ENCODE measurements at places on chromosomes 13 and 19. TPM values are rescaled to one million over a fixed set of nuclear protein-coding genes. Genes with fewer than 3 reads are reported as not detected.

- H3K36me3 ChIP-seq, result no peaks in the 10 kb centered on the region
- DNase-seq, result no peak
- no peaks in the 10 kb centered on the region for H3K4me1 ChIP-seq
- H3K27ac ChIP-seq, result no peak overlapping the region
Observed at GRCh38 chr13:44664308-44664707, 88.2 kb upstream of the TSC22D1 start.

DNA sequence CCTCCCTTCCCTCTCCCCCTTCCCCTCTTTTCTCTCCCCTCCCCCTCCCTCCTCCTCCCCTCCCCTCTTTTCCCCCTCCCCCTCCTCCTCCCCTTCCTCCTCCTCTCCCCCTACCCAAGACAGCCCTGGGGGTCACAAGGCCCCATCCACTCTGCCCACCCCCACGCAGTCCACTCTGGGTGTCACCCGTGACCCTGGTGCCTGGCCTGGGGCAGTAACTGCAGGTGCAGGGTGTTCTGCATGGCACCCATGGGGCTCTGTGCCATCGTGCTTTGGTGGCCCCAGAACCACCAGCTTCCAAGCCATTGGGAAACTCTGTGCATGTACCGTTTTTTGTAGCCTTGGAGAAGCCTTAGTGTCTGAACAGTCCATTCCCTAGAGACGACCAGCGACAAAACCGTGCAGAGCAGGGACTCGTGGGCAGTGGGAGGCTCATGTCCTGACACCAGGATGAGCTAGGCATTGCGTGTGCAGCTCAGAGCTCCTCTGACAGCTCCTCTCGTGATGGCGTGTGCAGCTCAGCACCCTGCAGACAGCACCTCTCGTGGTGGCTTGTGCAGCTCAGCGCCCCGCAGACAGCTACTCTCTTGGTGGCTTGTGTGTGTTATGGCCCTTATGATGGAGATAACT is 43.7 kb upstream of the F7 start:
- no peak overlapping the region for H3K27ac ChIP-seq
- H3K4me1 ChIP-seq, result no peaks in the 10 kb centered on the region
- no peaks in the 10 kb centered on the region for H3K36me3 ChIP-seq
- no peak for DNase-seq
- H3K27me3 ChIP-seq, result no peaks in the 10 kb centered on the region
- H3K4me3 ChIP-seq, result no peak overlapping the region

Gene PLVAP
- total RNA-seq, result not detected

Gene MYO9B
- total RNA-seq, result 181 TPM

- DNase-seq, result no peak
- H3K4me3 ChIP-seq, result no peak overlapping the region
- H3K27me3 ChIP-seq, result no peaks in the 10 kb centered on the region
- no peak overlapping the region for H3K27ac ChIP-seq
Observed at GRCh38 chr13:91467236-91467635, 68.8 kb downstream of the GPC5 start.

DNA sequence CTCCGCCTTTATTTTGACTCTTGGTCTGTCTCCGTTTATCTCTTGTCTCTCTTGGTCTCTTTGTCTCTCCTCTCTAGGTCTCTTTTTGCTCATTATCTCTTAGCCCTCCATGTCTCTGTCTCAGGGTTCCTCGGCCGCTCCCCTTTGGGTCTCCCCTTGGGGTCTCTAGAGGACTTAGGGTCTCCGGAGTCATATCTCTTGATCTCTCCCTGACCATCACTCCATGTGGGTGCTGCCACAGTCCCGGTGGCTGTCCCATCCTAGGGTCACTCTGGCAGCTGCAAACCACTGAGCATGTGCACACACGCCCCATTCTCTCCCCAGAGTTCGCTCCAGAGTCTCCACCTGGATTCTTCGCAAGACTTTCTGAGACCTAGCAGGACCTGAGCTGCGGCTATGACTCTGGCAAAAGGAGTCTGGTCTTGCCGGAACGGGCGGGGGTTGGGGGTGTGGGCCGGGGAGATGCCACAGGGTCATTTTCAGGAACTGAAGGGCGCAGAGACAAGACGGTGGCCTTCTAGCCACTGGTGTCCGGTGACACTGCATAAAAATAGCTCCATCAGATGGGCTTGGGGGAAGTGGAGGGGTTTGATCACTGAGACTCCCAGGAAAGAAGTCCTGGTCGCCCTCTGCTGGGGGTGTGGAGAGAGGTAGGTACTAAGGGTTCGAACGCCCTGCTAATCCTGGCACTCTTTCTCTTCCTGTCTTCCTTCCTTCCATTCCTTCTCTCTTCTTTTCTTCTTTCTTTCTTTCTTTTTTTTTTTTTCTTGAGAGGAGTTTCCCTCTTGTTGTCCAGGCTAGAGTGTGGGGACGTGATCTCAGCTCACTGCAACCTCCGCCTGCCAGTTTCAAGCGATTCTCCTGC is 1.2 kb upstream of the KCNA7 start:
- H3K36me3 ChIP-seq, result no peaks in the 10 kb centered on the region
- H3K4me3 ChIP-seq, result no peak overlapping the region
- H3K4me1 ChIP-seq, result no peaks in the 10 kb centered on the region
- no peak overlapping the region for H3K27ac ChIP-seq

Gene BRCA2
- total RNA-seq, result 3.2 TPM

GRCh38 chr19:13521066-13521465 is 14.8 kb upstream of the CACNA1A start:
- no peaks in the 10 kb centered on the region for H3K4me1 ChIP-seq
- no peak overlapping the region for H3K27ac ChIP-seq
- no peak for DNase-seq
- no peak overlapping the region for H3K4me3 ChIP-seq
- no peaks in the 10 kb centered on the region for H3K36me3 ChIP-seq

GRCh38 chr19:35774274-35775045 is 904 bp upstream of the ARHGAP33 start:
- peaks cover 15% of the 10 kb centered on the region for H3K4me1 ChIP-seq

DNA sequence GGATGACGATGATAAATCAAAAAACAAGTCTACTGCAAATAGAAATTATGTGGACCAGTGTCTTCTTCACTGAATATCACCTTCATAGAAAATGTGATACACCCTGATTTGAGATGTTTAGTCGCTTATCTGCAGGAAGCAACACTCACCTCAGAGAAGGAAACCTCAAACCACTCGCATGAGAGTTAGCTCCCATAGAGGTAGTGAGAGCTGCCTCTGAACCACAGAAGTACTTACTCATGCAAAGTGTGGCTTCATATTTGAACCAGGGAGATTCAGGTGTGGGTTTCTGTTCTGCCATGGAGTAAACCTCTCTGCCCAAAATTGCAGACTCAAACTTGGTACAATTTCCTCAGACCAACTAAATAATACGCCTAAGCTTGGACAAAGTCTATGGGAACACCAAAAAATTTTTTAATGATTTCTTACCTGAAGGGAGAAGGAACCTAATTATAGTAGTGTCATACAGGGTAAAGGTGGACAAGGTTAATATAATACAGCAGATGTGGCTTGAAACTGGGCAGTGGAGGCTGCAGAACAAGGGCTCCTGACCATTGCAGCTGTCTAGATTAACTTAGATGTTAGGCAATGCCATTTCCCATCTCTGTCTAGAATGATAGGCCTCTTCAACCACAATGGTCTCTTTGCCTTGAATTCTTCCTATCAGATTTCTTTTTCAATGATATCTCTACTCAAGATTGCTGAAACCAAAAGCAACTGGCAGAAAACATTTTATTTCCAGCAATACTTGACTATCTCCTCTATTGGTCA is 29.6 kb upstream of the RCBTB2 start:
- H3K27me3 ChIP-seq, result no peaks in the 10 kb centered on the region
- peak; percentile 85 for DNase-seq
- peaks cover 56% of the 10 kb centered on the region for H3K4me1 ChIP-seq
- H3K27ac ChIP-seq, result no peak overlapping the region
- H3K36me3 ChIP-seq, result no peaks in the 10 kb centered on the region
- H3K4me3 ChIP-seq, result peak overlapping the region; percentile 39

Gene BCL3
- 10.9 TPM for total RNA-seq

Gene SPRY2
- 0.42 TPM for total RNA-seq

Gene PSG11
- not detected for total RNA-seq

GRCh38 chr13:80552851-80553440 is 212.0 kb upstream of the SPRY2 start:
- H3K27me3 ChIP-seq, result no peaks in the 10 kb centered on the region
- H3K36me3 ChIP-seq, result no peaks in the 10 kb centered on the region
- DNase-seq, result no peak
- no peak overlapping the region for H3K4me3 ChIP-seq

DNA sequence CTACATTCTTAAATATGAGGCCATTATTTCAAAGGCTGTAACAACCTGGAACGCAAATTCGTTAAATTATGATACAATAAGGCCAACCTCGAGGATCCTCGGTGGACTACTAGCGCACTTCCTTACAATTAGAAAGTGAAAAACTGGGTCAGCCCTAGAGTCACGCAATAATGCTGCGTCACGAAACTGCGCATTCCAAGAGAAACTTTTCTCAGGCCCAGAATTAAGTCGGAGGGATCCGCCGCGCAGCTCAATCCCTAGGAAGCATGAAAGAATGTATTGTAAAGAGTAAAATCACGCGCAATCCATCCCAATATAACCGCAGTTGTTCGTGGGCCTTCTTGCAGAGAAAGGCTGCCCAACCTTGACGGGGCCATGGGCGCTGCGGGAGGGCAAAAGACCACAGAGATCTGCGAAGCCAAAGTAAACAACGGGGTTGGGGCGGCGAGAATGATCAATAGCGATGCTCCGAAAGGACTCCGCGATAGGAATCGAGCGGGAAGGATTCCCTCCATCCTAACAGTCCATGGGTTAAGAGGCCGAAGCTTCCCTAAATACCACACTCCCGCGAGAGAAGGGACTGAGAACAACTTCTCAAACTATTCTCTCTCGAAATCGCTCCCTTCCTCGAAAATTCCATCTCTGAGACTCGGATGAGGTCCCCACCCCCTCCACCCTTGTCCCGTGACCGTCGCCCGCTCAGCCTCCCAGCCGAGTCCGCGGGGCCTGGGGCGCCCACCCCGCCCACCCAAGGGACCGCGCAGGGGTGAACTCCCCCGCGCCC is 564 bp downstream of the SPART start:
- peak overlapping the region; percentile 84 for H3K4me3 ChIP-seq
- H3K27ac ChIP-seq, result peak overlapping the region; percentile 85
- DNase-seq, result peak; percentile 73
- peaks cover 33% of the 10 kb centered on the region for H3K4me1 ChIP-seq
- no peaks in the 10 kb centered on the region for H3K36me3 ChIP-seq

Gene CATSPERD
- not detected for total RNA-seq

Gene ZNF433
- total RNA-seq, result 0.44 TPM

DNA sequence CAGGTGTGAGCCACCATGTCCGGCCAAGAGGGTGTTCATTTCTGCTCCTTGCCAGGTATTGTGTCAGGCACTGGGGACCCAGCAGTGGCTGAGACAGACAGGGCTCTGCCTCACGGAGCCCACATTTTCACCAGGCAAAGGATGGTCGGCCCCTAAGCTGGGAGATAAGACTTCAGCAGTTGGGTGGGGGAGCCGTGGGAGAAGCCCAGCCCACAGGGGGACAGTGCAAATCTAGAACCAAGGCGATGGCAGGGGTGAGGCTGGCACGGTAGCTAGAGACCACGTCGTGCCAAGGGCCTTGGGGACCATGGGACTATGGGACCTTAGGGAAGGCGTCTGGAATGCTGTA is 8.3 kb downstream of the LSR start:
- H3K4me3 ChIP-seq, result no peak overlapping the region
- no peak overlapping the region for H3K27ac ChIP-seq
- H3K36me3 ChIP-seq, result peaks cover 20% of the 10 kb centered on the region
- peaks cover 13% of the 10 kb centered on the region for H3K4me1 ChIP-seq
- H3K27me3 ChIP-seq, result no peaks in the 10 kb centered on the region

Gene PRR20B
- not detected for total RNA-seq

DNA sequence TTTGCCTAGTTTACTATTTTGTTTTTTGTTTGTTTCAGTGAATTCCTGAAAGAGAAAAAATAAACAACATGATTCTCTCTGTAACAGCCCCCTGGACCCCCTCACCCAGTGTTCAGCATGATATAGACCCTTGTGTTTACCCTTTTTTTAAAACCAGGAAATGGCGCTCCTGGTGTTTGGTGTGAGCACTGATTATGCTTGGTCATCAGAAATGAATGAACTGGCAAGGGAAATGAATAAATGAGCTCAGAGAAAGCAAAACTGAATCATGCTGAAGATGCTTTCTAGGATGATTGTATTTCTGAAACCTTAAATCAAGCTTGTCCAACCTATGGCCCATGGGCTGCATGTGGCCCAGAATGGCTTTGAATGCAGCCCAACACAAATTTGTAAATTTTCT is 22.1 kb downstream of the WASF3 start:
- DNase-seq, result no peak
- H3K27me3 ChIP-seq, result no peaks in the 10 kb centered on the region
- no peaks in the 10 kb centered on the region for H3K4me1 ChIP-seq
- H3K27ac ChIP-seq, result no peak overlapping the region
- no peak overlapping the region for H3K4me3 ChIP-seq

- H3K27ac ChIP-seq, result no peak overlapping the region
- H3K36me3 ChIP-seq, result no peaks in the 10 kb centered on the region
- DNase-seq, result no peak
- no peak overlapping the region for H3K4me3 ChIP-seq
Observed at GRCh38 chr19:4241824-4242430, 5.0 kb upstream of the YJU2 start.

Gene KIR3DL1
- not detected for total RNA-seq

Gene PLK5
- not detected for total RNA-seq

Gene LYPD5
- total RNA-seq, result 0.49 TPM

GRCh38 chr19:8423817-8424223 is 10.7 kb downstream of the MARCHF2 start:
- DNase-seq, result no peak
- H3K4me1 ChIP-seq, result no peaks in the 10 kb centered on the region
- H3K36me3 ChIP-seq, result peaks cover 2% of the 10 kb centered on the region
- no peak overlapping the region for H3K4me3 ChIP-seq

Gene ACP5
- total RNA-seq, result 30.3 TPM

Gene ZNF471
- total RNA-seq, result 1.1 TPM

Gene THSD8
- total RNA-seq, result 2.2 TPM

DNA sequence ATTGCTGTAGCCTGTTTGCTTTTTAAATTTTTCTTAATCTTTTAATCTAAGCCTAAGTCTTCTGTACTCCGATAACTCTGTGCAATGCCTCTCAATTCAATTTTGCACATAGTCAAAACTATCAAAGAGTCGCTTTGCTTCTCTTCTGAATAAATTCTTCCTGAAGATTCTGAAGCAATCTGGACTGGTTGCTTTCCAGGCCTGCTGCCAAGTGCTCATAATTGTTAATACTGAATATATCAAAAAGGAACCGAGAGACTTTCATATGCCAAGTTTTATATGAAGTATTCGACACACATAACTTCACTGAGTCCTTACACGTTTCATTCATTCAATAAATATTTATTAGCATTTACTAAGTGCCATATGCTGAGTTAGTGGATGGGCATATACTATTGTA is 91.3 kb downstream of the EDNRB start:
- no peaks in the 10 kb centered on the region for H3K36me3 ChIP-seq
- no peaks in the 10 kb centered on the region for H3K4me1 ChIP-seq
- H3K27ac ChIP-seq, result no peak overlapping the region
- no peak for DNase-seq
- no peaks in the 10 kb centered on the region for H3K27me3 ChIP-seq
- H3K4me3 ChIP-seq, result no peak overlapping the region

- peaks cover 24% of the 10 kb centered on the region for H3K36me3 ChIP-seq
- H3K27me3 ChIP-seq, result no peaks in the 10 kb centered on the region
- peak; percentile 71 for DNase-seq
Observed at GRCh38 chr19:47145639-47146486, 15.2 kb downstream of the SAE1 start.

- H3K4me1 ChIP-seq, result peaks cover 45% of the 10 kb centered on the region
- no peak for DNase-seq
- no peak overlapping the region for H3K4me3 ChIP-seq
- no peak overlapping the region for H3K27ac ChIP-seq
- no peaks in the 10 kb centered on the region for H3K27me3 ChIP-seq
- no peaks in the 10 kb centered on the region for H3K36me3 ChIP-seq
Observed at GRCh38 chr13:79450110-79450509, 30.8 kb upstream of the NDFIP2 start.

Measured in CD4-positive, alpha-beta memory T cell (primary cell).